ENCODE measurements at places on chromosomes 5 and 9. TPM values are rescaled to one million over a fixed set of nuclear protein-coding genes. Genes with fewer than 3 reads are reported as not detected.

DNA sequence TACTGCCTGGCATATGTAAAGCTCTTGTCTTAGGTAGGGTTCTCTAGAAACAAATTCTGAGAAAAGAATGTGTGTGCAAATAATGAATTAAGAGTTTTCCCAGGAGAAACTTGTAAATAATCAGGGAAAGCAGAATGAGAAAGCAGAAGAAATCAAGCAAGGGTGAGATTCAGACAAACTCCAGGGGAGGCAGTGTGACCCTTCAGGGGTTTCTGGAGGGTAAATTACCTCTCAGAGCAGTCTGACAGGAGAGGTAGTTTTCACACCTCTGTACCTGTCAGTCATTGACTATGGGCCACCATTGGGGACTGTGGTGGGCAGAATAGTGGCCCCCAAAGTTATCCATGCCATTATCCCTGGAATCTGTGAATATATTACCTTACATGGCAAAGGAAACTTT lies 124.6 kb downstream of the KCTD16 start:
- no peaks in the 10 kb centered on the region for H3K36me3 ChIP-seq
- no peaks in the 10 kb centered on the region for H3K4me1 ChIP-seq
- H3K27ac ChIP-seq, result no peak overlapping the region
- DNase-seq, result no peak

The PCDHGA7 gene
- 7.6 TPM for total RNA-seq

The C5 gene
- 1.2 TPM for total RNA-seq

- no peak for DNase-seq
- H3K36me3 ChIP-seq, result no peaks in the 10 kb centered on the region
- no peaks in the 10 kb centered on the region for H3K27me3 ChIP-seq
- no peaks in the 10 kb centered on the region for H3K4me1 ChIP-seq
- no peak overlapping the region for H3K27ac ChIP-seq
These were observed 84.5 kb downstream of the PRLR start for GRCh38 chr5:35145691-35146317.
